ENCODE measurements at places on chromosomes 1 and 21. TPM values are rescaled to one million over a fixed set of nuclear protein-coding genes. Genes with fewer than 3 reads are reported as not detected.
A peak's percentile ranks its signal among the peaks of the same experiment; 100 is the strongest.

Gene CADM3
- not detected for total RNA-seq

Gene KRTAP21-2
- not detected for total RNA-seq

Gene NFASC
- 55.4 TPM for total RNA-seq

Gene AGT
- total RNA-seq, result not detected

Gene AMY2A
- total RNA-seq, result not detected

Gene LAX1
- not detected for total RNA-seq

Gene BCL2L15
- 0.13 TPM for total RNA-seq

DNA sequence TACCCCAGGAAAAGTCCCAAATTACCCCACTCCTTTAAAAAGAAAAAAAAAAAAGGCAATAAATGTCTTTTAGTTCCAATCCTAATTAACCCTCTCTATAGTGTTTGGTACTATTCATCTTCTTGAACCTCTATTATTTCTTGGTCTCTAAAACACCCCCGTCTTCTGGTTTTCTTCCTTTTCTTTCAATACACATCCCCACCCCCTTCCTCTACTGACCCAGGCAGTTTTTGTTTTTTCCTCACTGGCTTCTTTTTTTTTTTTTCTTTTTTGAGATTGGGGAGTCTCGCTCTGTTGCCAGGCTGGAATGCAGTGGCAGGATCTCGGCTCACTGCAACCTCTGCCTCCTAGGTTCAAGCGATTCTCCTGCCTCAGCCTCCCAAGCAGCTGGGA lies 26.1 kb downstream of the EGLN1 start:
- no peak for DNase-seq
- H3K4me1 ChIP-seq, result peaks cover 42% of the 10 kb centered on the region
- peak overlapping the region; percentile 94 for H3K27ac ChIP-seq
- H3K27me3 ChIP-seq, result no peaks in the 10 kb centered on the region
- H3K4me3 ChIP-seq, result peak overlapping the region; percentile 65

- no peaks in the 10 kb centered on the region for H3K36me3 ChIP-seq
- H3K4me3 ChIP-seq, result peak overlapping the region; percentile 68
- peak; percentile 69 for DNase-seq
- H3K27ac ChIP-seq, result peak overlapping the region; percentile 46
Measured at GRCh38 chr1:212752252-212752933, 39.2 kb downstream of the NSL1 start.

DNA sequence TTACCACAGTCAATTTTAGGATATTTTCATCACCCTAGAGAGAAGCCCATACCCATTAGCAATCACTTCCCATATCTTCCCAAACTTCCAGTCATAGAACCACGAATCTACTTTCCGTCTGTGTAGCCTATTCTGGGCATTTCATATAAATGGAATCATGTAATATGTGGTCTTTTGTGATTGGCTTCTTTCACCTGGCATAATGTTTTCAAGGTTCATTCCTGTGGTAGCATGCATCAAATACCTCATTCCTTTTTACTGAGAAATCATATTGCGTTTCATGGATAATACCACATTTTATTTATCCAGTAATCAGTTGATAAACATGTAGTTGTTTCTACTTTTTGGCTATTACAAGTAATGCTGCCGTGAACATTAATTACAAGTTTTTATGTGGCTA lies 21.5 kb downstream of the DESI2 start:
- no peak overlapping the region for H3K4me3 ChIP-seq
- peaks cover 19% of the 10 kb centered on the region for H3K4me1 ChIP-seq
- DNase-seq, result no peak
- H3K27me3 ChIP-seq, result no peaks in the 10 kb centered on the region
- no peak overlapping the region for H3K27ac ChIP-seq
- no peaks in the 10 kb centered on the region for H3K36me3 ChIP-seq

GRCh38 chr1:4033129-4033676 lies 133.1 kb upstream of the C1orf174 start:
- no peaks in the 10 kb centered on the region for H3K36me3 ChIP-seq
- H3K27ac ChIP-seq, result no peak overlapping the region
- no peaks in the 10 kb centered on the region for H3K4me1 ChIP-seq
- DNase-seq, result no peak

DNA sequence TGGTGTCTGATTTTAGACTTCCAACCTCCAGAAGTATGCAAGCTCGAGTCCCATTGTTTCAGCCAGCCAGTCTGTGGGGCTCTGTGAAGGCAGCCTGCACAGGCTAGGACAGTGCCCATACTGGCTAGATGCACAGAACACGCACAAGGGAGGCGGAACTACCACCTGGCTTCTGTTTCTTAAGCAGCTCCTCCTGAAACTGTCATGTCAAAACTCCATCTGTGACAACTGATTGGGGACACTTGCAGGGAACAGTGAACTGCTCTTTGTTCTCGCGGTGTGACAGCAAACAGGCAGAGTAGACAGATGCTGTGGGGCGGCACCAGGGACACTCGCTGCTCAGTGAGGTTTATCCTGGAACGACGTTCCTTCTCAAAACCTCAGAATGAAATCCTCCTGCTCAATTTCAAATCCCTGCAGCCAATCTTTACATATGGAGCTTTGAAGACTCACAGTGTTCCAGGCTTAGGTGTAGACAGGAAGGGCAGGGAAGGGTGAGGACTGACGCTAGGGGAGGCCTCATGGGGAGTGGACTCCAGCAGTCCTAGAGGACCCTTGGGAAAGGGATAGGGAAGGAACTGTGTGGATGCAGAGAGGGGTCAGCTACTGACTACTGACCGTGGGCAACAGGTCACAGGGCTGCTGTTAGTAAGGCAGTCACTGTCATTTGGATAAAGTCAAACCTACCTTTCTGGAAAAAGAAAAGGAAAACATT lies 73.8 kb downstream of the ERG start:
- H3K4me1 ChIP-seq, result no peaks in the 10 kb centered on the region
- H3K36me3 ChIP-seq, result no peaks in the 10 kb centered on the region
- no peak for DNase-seq
- H3K27me3 ChIP-seq, result 0 out of 2 replicates have a peak, but pooled peaks cover 3% of the 10 kb centered on the region

- no peak overlapping the region for H3K4me3 ChIP-seq
- H3K4me1 ChIP-seq, result no peaks in the 10 kb centered on the region
- H3K36me3 ChIP-seq, result no peaks in the 10 kb centered on the region
Measured at GRCh38 chr1:111015222-111015621, 51.5 kb upstream of the LRIF1 start.

GRCh38 chr1:23559985-23560741 lies 862 bp upstream of the ID3 start:
- peaks cover 76% of the 10 kb centered on the region for H3K4me1 ChIP-seq
- H3K4me3 ChIP-seq, result peak overlapping the region; percentile 98
- no peaks in the 10 kb centered on the region for H3K27me3 ChIP-seq
- peaks cover 7% of the 10 kb centered on the region for H3K36me3 ChIP-seq
- peak; percentile 78 for DNase-seq
- H3K27ac ChIP-seq, result peak overlapping the region; percentile 100

DNA sequence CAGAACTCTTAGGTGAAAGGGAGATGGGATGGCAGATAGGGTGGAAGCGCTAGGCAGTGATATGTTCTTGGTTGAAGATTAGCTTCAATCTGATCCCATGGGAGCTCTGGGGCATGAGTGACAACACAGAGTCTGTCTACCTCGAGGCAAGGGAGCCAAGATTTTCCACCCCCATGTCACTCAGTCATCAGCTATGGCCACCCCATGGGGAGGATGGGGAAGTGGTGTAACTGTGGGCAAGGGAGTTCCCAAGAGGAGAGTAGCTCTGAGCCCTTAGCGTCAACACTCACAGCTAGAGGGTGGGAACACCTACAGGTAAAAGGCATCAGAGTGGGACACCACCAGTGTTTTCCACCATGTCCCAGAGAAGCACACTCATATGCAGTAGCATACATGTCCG lies 30.3 kb upstream of the C1QA start:
- H3K4me3 ChIP-seq, result no peak overlapping the region
- H3K4me1 ChIP-seq, result no peaks in the 10 kb centered on the region
- DNase-seq, result no peak

DNA sequence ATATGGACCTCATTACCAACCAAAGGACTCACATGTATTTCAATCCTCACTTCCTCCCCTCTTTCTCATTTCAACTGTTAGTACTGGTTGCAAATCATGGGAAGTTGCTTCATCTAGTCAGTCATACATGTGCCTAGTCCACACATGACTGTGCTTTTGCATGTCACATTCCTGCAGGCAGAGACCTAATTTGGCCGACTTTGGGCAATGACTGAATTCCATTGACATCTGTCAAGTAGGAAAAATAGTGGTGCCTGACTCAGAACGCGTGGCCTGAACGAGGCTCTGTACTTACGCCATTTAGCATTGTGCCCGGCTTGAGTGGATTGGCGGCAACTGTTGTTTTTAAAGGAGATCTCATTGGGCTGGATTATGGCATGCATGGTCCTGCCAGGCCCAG lies 18.0 kb downstream of the PTPRU start:
- H3K4me1 ChIP-seq, result no peaks in the 10 kb centered on the region
- H3K27me3 ChIP-seq, result no peaks in the 10 kb centered on the region
- no peak overlapping the region for H3K4me3 ChIP-seq
- H3K36me3 ChIP-seq, result no peaks in the 10 kb centered on the region
- no peak overlapping the region for H3K27ac ChIP-seq

DNA sequence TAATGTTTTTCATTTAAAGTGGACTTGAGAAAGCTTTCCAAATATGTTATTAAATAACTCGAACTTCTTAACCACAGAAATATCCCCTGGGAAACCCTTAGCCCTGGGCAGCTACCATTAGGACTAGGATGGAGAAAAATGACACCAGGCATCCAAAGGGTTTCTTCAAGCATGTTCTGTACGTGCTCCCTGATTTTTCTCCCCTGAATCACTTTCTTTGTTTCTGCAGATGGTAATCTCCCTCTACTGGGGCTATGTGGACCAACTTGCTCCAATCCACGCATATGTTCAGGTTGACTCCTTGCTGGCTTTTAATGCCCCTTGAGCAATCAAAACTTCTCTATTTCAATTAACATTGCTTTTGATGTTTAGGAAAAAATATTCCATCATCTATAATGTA lies 312.7 kb upstream of the C1orf87 start:
- no peaks in the 10 kb centered on the region for H3K4me1 ChIP-seq
- H3K27ac ChIP-seq, result no peak overlapping the region
- no peaks in the 10 kb centered on the region for H3K36me3 ChIP-seq
- H3K4me3 ChIP-seq, result no peak overlapping the region
- no peaks in the 10 kb centered on the region for H3K27me3 ChIP-seq

GRCh38 chr1:110056285-110056683 lies 14.2 kb downstream of the ALX3 start:
- peaks cover 56% of the 10 kb centered on the region for H3K4me1 ChIP-seq
- peak overlapping the region; percentile 3 for H3K4me3 ChIP-seq
- H3K36me3 ChIP-seq, result peaks cover 23% of the 10 kb centered on the region
- DNase-seq, result peak; percentile 79
- peak overlapping the region; percentile 77 for H3K27ac ChIP-seq

DNA sequence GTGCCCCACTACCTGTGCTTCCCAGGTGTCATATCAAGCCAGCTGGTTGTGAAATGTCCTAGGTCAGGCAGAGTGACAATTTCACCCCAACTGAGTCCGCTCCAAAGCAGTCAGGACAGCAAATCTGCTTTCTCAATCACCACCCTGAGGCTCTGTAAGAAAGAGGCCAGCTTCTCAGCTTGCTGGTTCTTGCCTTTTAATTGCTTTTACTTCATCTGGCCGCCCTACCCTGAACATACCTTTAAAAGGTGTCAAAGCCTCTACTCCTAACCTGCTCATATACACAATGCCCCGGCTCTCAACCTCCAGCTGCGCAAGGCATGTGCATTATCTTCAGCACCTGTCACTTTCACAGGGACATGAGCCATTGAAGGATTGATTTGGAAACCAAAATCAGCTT lies 581.6 kb downstream of the NPHP4 start:
- H3K4me1 ChIP-seq, result no peaks in the 10 kb centered on the region
- DNase-seq, result no peak
- no peaks in the 10 kb centered on the region for H3K27me3 ChIP-seq
- H3K36me3 ChIP-seq, result no peaks in the 10 kb centered on the region
- H3K27ac ChIP-seq, result no peak overlapping the region
- H3K4me3 ChIP-seq, result no peak overlapping the region

DNA sequence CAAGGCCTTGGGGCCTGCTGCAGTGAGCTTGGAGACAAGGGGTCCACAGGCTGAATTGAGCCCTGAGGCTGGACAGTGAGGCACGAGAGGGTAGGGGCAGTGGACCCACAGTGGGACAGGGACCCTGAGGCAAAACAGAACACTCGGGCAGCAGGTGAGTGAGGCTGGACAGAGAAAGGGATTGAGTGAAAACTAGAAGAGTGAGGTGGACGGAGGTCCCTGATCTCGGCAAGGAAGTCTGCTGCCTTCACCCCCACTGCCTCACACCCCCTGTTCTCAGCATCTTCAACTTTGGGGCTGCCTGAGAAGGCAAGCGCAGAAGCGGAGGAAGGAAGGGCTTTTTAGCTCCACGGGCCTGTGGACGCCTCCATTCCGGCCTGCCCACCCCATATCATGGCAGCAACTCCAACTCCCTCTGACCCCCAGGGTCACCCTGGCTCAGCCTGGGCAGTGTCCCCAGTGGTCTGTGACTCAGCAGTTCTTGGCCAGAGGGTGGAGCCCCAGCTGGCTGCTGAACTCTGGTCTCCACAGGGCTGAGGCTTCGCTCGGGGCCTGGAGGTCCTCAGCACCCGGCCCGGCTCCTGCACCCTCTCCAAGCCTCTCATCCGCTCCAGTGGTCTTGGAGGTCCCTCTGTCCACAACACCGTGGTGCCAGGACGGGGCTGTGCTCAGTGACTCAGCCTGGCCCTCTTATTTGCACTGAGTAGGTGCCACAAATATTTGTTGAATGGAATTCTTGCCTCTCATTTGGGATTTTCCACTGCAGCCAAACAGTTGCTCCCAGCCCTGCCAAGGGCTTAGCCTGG lies 60.0 kb upstream of the EPS8L3 start:
- peak; percentile 77 for DNase-seq
- peak overlapping the region; percentile 91 for H3K27ac ChIP-seq
- no peaks in the 10 kb centered on the region for H3K27me3 ChIP-seq
- no peak overlapping the region for H3K4me3 ChIP-seq

DNA sequence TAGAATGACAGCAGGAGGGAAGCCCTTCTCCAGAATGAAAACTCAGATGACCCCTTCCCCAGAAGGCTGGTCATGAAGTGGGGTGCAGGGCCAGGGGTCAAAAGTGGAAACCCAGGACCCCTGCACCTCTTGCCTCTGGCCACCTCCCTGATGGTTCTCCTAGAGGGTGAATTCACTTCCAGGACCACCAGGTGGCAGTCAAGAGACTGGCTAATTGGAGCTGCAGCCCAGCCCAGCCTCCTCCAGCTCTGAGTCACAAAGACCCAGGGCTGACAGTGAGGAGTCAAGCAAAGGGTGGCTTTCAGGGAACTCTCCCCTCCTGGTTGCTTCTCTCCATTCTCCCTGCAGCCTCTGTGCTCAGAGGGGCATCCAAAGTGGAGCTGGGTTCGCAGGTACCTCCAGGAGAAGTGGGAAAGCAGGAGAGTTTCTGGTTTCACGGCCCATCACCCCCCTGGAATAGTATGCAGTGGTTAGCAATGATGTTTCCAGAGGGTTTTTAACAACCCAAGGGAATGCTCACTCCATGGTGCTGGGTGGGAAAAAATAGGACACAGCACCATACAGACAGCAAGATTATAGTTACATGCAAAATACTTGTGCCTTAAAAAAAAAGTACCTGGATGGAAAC lies 6.1 kb upstream of the EPHB2 start:
- no peaks in the 10 kb centered on the region for H3K4me1 ChIP-seq
- H3K27me3 ChIP-seq, result no peaks in the 10 kb centered on the region
- no peaks in the 10 kb centered on the region for H3K36me3 ChIP-seq
- H3K4me3 ChIP-seq, result no peak overlapping the region

GRCh38 chr1:202810615-202811295 lies at the start of gene PCAT6:
PCAT6 (plus strand) TSS chr1:202810954.
- no peaks in the 10 kb centered on the region for H3K27me3 ChIP-seq
- no peaks in the 10 kb centered on the region for H3K36me3 ChIP-seq
- peak; percentile 99 for DNase-seq
- peaks cover 18% of the 10 kb centered on the region for H3K4me1 ChIP-seq
